Stimulated activated memory B cell treated with anti-CD40 and anti-IgM and Interleukin-4, amounts not matched to agents 10 μg/mL and 1 μg/mL and 100 μg/mL, for 72 hours (primary cell): ENCODE measurements at places on chromosomes 3 and 15.

GRCh38 chr3:119338754-119339153 lies 44.6 kb downstream of the ARHGAP31 start:
- ATAC-seq = no peak

DNA sequence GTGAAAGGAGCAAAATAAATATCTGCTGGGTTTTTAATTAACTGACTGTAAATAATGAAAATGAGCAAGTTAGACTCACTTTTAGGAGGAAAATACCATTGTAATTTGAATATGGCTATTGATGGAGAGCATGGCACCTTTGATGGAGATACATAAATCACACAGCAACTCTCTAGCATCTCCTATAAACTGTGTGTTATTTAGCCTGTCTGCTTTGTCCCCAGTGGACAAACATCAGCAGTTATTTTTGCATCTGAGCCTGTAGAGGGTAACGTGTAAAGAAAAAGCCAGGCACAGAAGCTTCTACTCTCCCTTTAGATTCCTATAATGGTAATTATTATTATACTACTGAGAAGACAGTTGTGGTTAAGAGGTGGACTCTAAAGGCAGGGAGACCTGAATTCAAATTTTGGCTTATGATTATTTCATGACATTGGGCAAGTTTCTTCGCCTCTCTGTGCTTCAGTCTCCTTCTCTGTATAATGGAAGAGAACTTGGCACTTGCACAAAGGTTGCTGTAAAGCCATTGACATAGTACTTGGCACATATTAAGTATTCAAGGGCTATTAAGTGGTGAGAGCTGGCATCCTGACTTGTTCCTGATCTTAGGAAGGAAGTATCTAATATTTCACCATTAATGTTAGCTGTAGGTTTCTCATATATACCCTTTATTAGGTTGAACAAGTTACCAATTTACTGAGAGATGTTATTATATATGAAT lies 289.5 kb upstream of the TRIM42 start:
- ATAC-seq = no peak

GRCh38 chr15:52071570-52071969 lies 41.0 kb downstream of the BCL2L10 start:
- ATAC-seq = no peak

- no peak for ATAC-seq
Observed at GRCh38 chr3:121624147-121624899, 31.1 kb downstream of the FBXO40 start.

- ATAC-seq = peak; percentile 65
Observed at GRCh38 chr3:196604548-196604947, 34.9 kb upstream of the NRROS start.

- ATAC-seq = no peak
Observed at GRCh38 chr3:69695443-69695842, 43.8 kb upstream of the MITF start.

GRCh38 chr3:131048030-131048429 lies 21.4 kb downstream of the NEK11 start:
- no peak for ATAC-seq

GRCh38 chr3:106589311-106589942 lies 720.6 kb upstream of the CBLB start:
- ATAC-seq = no peak

- ATAC-seq = no peak
Observed at GRCh38 chr15:61046291-61046690, 182.8 kb downstream of the RORA start.

DNA sequence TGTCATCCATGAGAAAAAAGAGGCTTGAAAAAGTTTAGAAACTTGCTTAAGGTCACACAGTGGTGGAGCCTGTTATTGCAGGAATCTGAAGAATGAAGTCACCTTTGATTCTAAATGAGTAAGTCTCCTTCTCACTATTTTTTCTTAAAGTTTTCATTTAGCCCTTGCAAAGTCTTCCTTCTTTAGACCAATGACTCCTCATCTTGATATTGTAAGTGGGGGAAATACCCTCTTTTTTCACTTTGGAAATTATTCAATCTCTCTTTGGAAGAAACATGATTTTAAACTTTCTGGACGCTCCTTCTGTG lies 787 bp upstream of the SLMAP start:
- ATAC-seq = no peak

GRCh38 chr3:13277196-13277813 lies 142.8 kb downstream of the NUP210 start:
- no peak for ATAC-seq

DNA sequence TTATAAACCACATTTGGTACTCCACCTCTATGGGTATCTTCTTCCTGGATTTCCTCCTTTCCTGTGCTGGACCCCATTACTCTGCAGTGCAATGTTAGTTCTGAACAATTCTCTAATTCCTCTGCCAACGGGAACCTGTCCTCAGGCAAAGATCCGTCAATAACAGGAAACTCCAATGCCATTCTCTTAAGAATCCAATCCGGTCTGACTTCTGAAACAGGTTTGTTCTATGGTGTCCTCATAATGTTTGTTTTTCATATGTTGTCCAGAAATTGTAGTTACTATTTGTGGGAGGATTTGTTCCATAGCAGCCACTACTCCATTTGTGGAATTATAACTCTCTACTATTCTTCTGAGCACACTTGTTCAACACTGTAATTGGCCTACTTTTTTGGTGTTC lies 112.7 kb downstream of the TBL1XR1 start:
- no peak for ATAC-seq

DNA sequence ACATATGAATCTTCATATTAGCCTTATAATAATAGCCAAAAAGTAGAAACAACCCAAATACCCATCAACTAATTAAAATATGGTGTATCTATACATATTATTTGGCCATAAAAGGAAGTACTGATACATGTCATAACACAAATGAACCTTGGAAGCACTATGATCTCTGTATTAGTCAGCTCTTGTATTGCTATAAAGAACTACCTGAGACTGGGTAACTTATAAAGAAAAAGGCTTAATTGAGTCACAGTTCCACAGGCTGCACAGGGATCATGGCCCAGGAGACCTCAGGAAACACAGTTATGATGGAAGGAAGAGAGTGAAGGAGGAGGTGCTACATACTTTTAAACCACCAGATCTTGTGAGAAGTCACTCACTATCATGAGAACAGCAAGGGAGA lies 16.0 kb upstream of the CCR2 start:
- ATAC-seq = no peak

DNA sequence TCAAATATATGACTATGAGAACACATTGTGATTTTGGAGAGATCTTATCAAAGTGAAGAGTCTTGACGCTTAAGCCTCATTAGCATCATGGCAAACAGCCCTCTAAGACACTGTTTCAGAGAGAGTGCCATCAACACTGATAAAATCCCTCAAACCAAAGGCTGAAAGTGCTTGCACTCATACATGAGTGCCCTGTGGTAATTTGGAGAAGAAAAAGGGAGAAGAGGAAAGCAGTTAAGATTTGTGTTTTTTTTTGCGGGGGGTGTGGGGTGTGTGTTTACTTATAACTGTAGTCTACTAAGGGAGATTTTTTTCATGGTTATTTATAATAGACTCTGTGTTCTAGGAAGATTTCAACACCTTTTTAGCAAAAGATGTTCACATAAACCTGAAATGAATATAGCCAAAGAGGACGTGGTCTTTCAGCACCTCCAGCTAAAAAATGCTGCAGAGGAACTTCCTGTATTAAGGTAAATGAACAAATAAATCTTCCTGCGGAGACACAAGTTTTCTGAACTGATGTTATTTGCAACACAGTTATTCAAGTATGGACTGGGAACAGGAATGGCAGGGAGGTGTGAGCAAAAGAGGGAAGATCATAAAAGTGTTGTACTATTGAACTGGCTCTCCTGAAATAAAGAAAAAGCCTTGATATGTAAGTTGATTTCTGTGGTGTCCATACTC lies 81.9 kb upstream of the TGFBR2 start:
- ATAC-seq = no peak

GRCh38 chr3:98612587-98612986 lies 19.2 kb upstream of the CPOX start:
- ATAC-seq = no peak

- ATAC-seq = no peak
Observed at GRCh38 chr3:195209847-195210265, 61.1 kb downstream of the XXYLT1 start.

- no peak for ATAC-seq
Observed at GRCh38 chr3:78940128-78940527, 827.7 kb downstream of the ROBO1 start.

GRCh38 chr15:62788224-62788623 lies 254.3 kb upstream of the TPM1 start:
- no peak for ATAC-seq

GRCh38 chr15:76791511-76791910 lies 113.6 kb downstream of the SCAPER start:
- ATAC-seq = no peak

GRCh38 chr3:50582083-50582482 lies 12.8 kb downstream of the HEMK1 start:
- ATAC-seq = no peak

GRCh38 chr3:13788522-13789424 lies 91.1 kb downstream of the WNT7A start:
- no peak for ATAC-seq

DNA sequence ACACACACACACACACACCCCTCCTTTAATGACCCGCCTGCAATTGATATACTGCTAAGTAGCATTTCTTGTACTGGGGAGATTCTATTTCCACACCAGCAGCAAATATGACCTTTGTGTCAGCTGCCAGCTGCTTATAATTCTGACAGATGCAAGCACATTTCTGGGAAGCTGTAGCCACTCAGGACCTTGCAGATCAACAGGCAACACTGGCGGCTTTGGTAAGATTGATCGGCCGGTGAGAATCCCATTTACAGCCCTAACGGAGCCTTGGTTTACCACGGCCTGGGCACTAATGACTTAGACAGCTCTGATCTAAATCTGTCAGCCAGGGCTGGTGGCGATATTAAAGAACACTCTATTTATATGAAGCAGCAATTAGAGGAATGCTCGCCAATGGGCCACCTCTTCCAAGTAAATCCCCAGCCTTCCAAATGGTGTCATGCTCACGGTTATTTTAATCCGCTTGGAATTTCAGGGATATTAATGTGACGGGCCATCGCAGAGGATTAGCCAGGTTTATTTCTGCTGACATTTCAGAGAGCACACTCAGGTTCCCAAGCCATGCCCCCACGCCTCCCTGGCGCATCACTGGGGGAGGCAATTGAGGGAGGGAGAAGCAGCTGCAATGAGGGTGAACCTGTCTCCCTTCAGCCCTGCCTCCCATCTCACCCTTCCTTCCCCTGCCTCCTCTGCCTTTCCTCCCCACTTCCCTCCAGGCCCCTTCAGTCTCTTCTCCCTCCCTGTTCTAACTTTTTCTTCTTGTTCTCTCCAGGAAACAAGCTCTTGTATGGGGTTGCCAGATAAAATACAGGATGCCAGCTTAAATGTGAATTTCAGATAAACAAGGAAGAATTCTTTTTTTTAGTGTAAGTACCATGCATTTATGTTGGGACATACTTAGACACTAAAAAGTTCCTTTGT lies 287.0 kb downstream of the TLE3 start:
- ATAC-seq = no peak

GRCh38 chr15:80991421-80991820 lies 1.8 kb upstream of the MESD start:
- ATAC-seq = no peak
